ENCODE measurements at places on chromosomes 1 and 21.

DNA sequence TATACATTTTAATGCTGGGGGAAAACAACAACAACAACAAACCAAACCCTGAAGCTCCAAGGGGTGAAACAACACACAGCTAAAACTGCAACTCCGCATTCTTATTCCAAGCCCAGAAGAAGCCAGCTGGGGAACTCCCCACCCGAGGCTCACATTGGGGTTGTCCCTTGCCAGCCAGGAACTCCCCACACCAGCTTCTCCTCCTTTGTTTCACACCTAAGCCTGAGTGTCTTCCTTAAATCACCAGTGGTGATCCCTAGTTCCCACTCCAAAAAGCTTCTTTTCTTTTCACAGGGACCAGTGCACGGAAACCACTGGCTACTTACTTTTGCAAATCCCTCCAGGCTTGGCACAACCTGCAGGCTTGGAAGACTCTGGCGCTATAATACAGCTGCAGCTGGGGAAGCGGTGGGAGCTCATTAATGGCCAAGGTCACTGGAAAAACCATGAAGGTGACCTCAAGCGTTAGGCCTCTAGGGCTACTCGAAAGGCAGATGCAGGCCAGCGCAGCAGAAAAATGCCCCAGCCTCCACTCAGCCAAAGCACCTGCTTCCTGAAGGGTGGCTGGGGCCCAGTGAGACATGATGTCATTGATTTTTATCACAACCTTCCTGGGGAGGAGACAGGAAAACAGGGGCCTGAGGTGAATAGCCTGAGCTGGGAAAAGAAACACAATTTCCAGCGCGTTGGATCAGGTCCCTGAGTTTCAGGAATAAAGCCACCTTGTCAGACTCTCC is 40.1 kb downstream of the TLR5 start:
- no peak for DNase-seq

DNA sequence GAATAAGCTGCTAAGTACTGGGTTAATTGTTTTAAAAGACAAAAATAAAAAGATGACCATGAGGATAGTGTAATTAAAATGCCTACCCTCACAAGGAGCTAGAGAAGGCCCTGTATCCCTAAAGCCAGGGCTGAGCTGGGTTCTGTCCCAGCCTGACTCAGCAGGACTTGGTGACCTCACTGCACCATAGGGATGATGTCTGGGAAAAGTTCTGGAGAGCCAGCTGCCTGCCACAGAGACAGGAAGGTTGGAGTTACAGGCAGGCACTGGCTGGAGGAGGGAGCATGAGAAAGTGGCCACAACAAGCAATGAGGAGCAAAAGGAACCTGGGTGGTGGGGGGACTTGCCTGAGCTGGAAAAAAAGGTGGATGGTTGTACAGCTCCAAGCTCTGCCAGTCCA is 5.7 kb upstream of the TNR start:
- no peak for DNase-seq

- DNase-seq: no peak
These were observed 652 bp upstream of the GPX7 start for GRCh38 chr1:52601519-52601918.

GRCh38 chr1:24725209-24725651 is 20.0 kb upstream of the CLIC4 start:
- no peak for DNase-seq

DNA sequence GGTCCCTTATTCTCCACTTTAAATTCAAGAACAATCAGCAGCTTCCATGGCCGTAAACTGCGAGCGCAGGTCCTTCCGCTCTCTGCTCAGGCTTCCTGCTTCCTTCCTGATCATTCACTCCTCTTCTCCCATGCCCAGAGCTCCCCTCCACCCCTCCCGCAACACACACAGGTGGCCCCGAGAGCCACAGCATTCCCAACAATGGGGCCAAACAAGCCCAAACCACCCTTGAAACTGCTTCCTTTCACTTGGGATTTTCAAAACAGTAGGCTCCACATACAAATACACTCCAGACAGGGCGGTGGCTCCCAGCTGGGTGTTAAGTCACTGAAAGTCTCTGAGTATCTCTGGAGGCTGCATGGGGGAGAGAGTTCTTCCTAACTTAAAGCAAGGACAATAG is 11.4 kb downstream of the FAM89A start:
- DNase-seq: no peak

DNA sequence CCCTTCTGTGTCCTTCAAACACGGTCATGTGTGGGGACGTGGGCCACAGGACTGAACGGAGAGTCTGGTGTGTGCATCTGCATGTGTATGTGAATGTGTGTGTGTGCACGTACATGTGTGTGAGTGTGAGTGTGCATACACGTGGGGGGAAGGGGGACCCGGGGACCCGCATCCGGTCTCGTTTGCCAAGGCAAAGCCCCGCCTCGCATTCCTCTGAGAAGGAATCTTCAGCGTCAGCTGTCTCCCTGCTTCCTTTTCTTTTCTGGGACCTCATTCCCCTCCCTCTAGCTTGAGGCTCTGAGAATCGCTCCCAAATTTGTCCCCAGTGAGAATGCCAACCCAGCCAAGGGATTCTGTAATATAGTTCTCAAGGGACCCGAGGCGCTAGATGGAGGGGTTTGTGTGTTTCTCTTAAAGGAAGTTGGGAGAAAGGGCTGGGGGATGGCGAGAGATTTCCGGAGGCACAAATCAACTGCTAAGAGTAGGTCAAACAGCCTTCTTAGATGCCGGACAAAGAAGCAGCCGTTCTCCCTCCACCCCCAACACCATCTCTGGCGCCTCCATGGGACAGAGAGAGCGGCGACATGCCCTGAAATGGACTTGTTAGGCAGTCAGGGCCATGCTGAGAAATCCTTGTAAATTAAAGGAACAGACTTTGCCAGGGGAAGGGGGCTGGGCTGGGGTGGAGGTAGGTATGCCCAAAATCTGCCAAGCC is 6.6 kb downstream of the IFFO2 start:
- DNase-seq: no peak

DNA sequence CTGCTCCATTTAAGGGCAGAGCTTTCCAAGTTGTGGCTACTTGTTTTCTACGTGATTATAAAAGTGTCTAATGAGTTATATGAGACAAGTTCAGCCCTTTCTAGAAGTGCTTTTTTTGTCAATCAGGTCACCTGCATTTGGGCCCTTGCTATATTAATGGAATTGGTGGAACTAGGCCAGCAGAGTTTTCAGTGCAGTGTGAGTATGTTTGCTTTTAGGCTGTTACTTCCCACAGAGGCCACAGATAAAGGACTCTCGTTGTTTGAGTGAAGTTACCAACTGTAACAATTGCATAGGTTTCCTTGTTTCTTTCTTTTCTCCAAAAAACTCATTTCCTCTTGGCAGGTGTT is 10.9 kb downstream of the SMAP2 start:
- DNase-seq: no peak

DNA sequence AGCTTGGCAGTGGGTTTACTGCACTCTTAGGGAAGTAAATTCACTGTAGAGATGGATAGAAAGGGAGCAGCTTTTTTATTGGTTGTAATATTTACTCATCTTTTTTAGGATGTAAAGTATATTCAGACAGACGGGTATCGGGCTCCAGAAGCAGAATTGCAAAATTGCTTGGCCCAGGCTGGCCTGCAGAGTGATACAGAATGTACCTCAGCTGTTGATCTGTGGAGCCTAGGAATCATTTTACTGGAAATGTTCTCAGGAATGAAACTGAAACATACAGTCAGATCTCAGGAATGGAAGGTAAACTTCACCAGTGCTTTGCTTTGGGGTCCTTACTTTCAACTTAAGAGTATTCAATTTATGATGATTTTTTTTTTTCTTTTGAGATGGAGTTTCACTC is 3.2 kb downstream of the UHMK1 start:
- no peak for DNase-seq

DNA sequence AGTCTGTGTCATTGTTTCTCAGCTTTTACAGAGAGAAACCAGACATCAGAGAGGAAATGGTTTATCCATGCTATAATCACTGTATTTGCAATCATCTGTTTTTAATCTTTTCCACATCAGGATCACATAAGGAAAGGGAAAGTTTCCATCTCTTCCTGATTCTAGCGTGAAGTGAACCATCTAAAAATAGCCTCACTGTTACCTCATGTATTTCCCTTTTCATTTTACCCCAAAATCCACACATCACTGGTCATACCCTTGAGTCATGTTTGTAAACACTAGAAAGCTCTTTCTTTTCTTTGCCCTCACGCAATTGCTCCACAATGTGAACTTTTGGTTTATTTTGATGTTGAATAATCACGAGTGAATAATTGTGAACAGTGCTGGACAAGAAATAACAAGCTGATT is 146.0 kb downstream of the PLA2G4A start:
- DNase-seq: no peak

Measured in dorsolateral prefrontal cortex (tissue), 122 donors.